DMS 273 treated with DMSO at 0.1 percent for 48 hours (cell line): ENCODE measurements at places on chromosomes 13 and 19.

- DNase-seq: peak; percentile 45
Measured at GRCh38 chr19:46766569-46767317, 20.5 kb upstream of the STRN4 start.

GRCh38 chr13:46541210-46541609 lies 11.8 kb upstream of the LRCH1 start:
- no peak for DNase-seq

DNA sequence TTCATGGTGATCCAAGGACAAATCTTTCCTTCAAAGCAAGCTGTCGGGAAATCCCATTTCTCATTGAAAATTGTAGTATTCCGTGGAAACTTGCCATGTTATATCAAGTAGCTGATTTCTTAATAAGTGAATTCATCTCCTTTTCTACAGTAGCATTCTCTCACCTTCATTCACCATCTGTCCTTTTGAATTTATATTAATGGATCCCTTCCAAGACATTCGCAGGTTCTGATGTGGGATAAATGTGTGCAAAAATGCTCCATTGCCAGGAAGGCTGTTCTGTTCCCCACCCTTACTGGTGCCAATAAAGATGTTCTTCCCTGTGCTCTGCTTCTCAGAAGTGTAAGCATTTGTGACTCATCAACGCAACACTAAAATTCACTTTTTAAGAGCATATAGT lies 36.2 kb downstream of the AMER2 start:
- no peak for DNase-seq

DNA sequence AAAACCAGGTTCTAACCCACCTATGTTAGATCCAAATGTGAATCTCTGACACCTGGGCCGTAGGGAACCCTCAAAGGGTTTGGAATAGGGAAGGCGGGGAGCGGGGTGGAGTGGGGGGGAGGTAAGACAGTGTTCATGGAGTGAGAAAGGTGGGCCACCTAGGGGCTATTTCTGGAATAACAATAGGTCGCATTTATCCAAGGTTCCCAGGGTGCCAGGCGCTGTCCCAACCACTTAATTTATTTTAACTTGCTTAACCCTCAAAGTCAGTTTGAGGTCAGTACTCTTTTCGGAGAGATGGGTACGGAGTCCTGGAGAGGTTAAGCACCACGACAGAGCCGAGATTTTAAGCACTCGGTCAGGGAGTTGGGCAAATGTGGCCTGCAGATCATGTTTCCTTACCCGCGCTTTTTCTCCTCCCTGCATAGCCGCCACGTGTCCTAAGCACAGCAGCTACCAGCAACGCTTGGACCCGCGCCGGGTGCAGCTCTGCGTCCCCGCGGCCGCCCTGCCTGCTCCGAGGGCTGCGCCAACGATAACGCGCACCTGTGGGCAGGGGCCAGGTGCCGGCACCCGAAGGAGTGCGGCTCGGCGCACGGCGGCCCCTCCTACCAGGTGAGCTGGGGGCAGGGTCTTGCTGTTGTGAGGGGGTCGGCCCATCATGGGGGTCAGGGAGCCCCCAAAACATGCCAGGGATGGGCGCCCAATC lies 25.0 kb upstream of the FXYD3 start:
- peak; percentile 66 for DNase-seq

- peak; percentile 38 for DNase-seq
Measured at GRCh38 chr19:38412961-38413360, 10.1 kb downstream of the FAM98C start.

GRCh38 chr13:74280093-74280794 lies 146.0 kb upstream of the KLF12 start:
- DNase-seq: no peak
